ENCODE measurements at places on chromosomes 2 and 18.

DNA sequence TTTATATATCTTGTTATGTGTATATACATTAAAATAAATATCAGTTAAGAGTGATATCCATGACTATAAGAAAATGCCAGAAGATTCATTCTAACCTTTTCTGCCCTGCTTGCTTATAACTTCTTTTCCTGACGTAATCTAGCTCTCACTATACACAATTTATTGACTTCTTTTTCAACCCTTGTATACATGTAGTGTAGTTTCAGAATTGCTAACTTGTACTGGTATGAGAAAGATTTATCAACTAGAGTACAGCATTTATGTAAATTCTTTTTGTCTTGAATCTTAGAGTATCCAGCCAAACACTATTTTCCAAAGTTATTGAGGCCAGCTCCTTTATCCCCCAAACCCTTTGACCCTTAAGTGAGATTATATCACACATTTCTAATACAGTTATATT lies 798.0 kb upstream of the RAB6C start:
- DNase-seq = no peak

GRCh38 chr2:33616873-33617272 lies 17.8 kb upstream of the FAM98A start:
- DNase-seq = no peak

DNA sequence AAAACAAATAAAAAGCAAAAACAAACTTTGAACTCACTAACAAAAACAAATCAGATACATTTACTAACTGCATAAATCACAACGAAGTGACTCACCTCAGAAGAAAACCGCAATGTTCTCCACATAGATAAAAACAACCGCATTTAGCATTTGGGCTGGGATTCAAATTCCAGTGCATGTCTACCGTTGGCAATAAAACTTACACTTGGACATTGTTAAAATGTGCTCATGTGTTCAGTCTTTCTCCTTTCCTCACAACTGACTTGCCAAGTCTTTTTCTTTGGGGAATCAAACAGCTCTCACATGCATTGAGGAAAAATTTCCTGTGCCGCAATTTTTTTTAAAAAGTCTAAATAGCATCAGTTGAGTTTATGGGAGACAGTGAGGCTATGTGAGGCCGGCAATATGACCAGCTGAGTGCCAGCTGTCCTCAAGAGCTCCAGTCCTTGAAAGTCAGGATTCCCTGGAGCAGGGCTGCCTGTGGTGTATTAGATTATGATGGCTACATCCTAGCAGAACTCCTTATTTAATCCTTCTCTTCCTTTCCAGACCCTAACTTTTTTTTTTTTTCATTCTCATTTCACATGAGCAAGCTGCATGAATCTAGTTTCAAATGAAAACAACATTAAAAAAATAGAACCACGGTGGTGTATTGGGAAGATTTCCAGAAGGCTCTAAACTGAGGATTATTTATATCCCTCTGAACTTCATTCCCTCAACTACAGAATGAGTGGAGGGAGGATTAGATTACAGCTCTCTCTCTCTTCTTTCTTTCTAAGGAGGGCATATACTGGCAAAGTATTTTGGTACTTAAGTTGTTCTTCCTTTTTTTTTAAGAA lies 70.2 kb upstream of the MEIS1 start:
- no peak for DNase-seq

DNA sequence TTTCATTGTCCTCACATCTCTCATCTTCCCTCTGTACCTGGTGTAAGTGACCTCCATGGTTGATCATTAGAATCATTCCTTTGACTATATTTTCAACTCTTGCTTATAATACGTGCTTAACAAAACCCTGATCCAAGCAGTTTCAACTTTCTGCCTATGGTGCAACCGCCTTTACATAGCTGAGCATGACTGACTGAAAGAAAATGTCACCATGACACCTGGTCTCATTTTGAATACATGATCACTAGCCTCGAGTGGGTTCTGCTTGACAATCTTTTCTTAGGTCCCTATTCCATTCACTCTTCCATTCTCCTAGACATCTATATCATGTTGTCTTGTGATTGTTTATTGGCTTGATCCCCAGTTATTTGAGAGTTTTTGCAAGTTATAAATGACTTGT lies 78.9 kb upstream of the STAM2 start:
- DNase-seq = no peak
